IMR-90 (cell line): ENCODE measurements at places on chromosomes 7 and 10.

GRCh38 chr10:131149111-131149510, 162.4 kb downstream of the TCERG1L start:
- no peak for DNase-seq

DNA sequence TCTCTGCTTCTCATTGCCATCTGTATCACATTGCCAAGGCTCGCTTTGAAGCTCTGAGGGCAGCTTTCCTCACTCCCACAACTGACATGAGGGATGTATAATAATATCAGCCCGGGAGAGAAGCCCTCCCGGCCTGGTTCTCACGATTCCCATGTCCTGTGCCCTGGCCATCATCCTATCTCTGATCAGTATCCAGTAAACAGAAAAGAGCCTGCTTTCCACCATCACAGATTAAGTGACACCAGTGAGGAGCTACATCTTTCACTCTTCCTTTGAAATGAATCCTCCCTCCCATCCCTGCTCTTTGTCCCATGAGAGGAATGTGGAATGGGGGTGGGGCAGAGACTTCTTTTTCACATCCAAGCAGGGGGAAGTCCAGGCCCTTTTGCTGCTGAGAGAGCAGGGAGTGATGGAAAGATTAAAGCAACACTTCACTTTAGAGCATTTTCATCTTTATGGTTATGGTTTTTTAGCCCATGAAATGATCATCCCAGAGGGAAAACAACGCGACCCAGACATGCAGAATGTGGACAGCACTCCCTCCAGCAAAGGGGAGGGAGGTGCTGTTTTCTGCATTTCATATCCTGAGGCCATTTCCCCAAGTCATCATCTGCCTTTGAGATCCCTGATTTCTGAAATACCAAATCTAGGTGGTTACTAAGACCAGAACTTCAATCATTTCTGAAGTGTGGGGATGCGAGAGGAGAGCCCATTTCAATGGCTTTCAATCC, 84.6 kb upstream of the LYZL1 start:
- no peak for DNase-seq

DNA sequence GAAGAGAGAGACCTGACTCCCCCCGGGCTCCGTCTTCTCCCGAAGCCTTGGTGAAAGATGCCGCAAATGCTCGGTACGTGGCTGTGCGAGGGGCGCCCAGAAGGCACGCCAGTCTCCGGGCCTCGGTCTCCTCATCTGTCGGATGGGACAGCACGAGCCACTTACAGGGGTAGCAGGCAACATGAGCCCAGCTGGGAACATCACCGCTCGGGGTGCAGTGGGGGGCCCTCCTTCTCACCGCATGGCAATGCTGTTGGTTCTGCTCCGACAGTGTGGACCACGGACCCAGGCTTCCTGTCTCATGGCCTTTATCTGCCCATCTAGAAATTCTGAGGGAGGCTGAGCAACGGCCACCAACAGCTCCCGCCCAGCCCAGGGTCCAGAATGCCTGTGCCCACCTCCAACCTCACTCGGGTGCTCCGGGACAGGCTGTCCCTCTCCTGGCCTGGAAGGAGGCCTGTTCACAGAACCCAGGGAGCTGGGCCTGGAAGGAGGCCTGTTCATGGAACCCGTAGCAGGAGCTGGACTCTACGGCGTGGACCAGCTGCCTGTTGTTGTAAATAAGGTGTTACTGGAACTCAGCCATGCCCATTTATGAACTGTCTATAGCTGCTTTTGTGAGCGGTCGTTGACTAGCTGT, 15.8 kb downstream of the ADAP1 start:
- no peak for DNase-seq

GRCh38 chr10:4656576-4657194, 169.3 kb upstream of the AKR1E2 start:
- DNase-seq: peak; percentile 67
